ENCODE measurements at places on chromosomes 2 and 18.
A peak's percentile ranks its signal among the peaks of the same experiment; 100 is the strongest.

GRCh38 chr2:225022188-225022587 lies 20.1 kb downstream of the DOCK10 start:
- DNase-seq: no peak

DNA sequence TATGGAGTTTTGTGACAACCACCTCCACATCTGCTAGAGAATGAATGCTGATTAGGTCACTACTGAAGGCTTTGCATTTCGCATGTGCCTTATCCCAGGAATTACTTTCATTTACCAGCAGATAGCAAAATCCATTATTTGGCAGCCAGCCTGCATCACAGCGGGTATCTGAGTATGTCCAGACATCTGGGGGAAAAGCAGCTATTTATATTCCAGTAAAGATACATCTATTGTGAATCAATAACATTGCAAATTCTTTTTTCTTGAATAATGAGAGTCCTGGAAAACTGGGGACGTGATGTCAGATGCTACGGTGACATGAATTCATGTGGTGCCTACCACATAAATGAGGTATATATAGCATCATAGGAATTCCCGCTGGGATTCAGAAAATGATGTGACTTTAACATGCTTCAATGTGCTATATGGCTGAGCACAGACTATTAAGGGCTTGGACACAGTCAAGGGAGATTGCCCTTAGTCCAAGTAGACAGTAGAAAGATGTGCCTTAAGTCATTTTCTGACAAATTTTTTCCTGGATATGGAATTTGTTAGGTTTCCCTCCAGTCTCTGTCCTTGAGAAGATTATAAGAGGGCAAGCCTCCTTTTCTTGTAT lies 84.2 kb upstream of the CD302 start:
- DNase-seq: no peak

- peak; percentile 74 for DNase-seq
Measured at GRCh38 chr2:231674587-231675338, 33.6 kb upstream of the PTMA start.

DNA sequence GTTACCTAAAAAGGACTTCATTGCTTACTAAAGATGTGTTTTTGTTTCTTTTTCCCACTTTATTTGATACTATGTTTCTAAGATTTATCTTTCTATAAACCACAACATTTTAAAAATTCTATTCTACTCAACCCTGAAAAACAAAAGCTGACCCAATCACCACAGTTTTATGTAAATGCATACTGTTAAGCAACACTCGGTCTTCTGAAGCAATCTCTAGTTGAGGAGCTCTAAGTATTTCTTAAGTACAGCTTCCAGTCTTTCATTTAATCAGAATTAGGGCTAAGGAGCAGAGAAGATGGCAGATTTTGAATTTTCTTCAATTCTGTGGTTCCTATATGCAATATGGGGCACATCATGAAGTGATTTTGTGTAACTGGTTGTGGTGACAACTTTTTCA lies 72.2 kb upstream of the SLC4A10 start:
- DNase-seq: no peak

DNA sequence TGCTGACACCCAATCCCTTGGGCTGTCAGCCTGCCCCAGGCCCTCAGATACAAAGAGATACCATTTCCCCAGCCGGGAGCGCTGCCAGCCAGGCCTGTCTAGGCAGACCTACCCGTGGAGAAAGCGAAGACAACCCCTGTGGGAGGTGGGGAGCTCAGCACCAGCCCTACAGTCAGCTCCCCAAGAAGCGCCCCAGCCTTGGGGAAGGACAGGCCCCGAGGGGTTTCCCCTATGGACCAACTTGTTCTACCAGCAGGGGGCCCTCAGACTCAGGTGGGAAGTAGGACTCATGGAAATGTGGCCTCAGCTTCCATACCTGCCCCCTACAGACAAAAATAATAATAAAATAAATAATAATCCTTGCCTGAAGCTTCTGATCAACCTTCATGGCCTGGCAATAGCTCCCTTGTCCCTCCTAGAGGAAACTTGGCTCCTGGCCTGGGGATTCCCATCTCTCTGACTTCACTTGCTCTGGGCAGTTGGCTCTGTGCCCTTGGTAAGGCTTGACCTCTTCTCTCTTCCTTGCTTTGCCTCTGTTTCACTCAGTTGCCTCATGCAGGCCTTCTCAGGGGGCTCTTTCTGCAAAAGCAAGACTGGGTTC lies 7.0 kb downstream of the SLC35F6 start:
- no peak for DNase-seq

DNA sequence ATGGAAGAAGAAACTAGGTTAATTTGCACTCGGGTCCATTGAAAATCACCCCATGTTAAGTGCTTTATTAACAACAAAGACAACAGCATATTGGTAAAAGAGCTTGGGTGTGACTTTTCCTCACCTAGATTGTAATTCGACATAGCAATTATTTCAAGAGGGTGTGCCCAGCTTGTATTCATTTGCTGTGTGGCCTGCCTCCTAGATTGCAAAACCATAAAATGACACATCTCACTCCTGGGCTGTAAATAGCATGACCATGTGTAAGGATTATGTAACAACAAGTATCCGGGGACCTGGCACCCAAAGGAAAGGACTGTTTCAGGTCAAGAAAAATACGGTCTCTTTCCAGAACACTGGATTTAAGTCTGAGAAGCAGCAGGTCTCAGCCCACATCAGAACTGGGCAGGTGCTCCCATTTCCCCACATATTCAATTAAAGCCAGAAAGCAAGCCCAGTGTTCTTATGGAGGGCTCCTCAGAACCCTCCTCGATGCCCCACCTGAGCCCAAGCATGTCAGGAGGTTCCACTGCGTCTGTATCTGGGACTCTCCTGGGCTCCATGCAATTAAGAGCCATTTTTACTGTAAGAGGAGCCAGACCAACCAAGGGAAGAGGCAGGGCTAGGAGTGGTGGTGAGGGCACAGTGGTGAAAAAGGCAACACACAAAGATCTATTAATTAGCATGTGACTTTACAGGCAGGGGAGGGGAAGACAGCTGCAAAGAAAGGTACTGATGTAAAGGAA lies 39.2 kb downstream of the MREG start:
- DNase-seq: peak; percentile 14

DNA sequence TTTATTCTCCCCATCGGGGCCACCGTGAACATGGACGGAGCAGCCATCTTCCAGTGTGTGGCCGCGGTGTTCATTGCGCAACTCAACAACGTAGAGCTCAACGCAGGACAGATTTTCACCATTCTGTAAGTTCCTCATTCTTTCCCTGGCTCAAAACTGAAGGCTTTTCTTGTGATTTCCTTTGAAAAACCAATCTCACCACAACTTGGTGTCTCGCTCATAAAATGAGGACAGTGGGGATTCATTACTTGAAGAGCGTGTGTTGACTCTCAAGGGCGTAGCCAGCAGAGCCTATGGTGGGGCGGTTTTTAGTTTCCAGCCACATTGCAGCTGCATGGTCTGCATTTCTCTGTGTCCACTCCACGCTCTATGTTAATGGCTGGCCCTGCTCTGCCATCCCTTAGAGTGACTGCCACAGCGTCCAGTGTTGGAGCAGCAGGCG lies 29.0 kb downstream of the SLC1A4 start:
- DNase-seq: no peak

GRCh38 chr18:10274301-10274700 lies 180.1 kb upstream of the APCDD1 start:
- DNase-seq: no peak

GRCh38 chr2:42137125-42137841 lies 31.9 kb upstream of the EML4 start:
- DNase-seq: no peak

DNA sequence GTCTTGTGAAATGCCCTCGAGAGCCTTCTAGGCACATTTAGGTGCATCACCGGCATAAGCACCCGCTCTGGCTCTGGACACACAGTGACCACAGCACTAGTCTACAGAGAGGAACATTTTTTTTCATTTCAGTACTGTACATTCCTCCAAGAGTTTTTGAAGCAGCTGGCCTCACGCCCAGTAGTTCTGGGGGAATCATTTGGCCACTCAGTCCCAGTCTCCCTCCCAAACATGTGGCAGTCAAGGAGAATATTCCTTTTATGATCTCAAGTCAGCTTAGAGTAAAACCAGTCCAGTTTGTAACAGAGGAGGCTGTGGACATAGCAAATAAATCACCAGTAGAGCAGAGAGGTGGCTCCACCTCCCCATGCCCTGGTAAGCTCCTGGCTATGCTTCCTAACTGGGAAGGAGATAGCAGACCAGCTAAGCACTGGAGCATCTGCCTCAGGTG lies 48.1 kb downstream of the KCNE4 start:
- DNase-seq: no peak

DNA sequence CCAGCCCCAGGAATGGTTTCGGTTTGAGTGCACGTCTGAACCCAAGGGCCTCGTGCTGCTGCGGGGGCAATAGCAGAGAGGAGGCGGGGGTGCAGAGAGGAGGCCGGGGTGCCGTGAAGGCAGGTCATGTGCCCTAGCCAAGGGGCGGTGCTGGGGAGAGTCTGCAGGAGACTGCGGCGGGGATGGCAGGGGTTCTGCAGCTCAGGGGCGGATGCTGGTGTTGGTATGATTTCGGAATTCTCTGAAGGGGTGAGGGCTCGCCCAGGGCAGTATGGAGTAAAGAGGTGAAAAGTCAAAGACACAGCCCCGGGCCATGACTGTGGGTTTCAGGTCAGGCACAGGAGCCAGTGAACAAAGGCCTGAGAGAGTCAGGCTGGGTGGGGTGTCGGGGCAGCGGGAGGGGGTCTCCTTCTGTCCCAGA lies 186.5 kb upstream of the HDAC4 start:
- no peak for DNase-seq

- DNase-seq: no peak
Measured at GRCh38 chr2:60532421-60532820, 21.0 kb downstream of the BCL11A start.

GRCh38 chr2:228628682-228629081 lies 447.2 kb upstream of the SPHKAP start:
- no peak for DNase-seq

- no peak for DNase-seq
Measured at GRCh38 chr2:75333646-75334045, 134.3 kb upstream of the TACR1 start.

DNA sequence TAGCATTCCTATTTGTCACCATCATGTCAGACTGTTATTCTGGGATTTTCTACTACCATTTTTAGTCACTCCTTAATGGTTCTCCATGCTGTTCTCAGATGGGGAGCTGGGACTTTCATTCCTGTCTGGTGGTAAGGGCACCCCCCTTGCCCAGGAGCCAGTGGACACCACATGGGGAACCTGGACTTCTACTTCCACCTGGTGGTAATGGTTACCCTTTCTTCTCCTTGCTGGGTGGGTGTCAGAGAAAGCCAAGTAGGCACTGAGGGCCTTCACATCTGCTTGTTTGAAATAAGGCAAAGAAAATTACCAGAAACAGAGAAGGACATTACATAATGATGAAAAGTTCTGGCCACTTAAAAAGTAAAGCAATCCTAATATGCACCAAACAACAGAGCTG lies 239.8 kb downstream of the FHOD3 start:
- no peak for DNase-seq

DNA sequence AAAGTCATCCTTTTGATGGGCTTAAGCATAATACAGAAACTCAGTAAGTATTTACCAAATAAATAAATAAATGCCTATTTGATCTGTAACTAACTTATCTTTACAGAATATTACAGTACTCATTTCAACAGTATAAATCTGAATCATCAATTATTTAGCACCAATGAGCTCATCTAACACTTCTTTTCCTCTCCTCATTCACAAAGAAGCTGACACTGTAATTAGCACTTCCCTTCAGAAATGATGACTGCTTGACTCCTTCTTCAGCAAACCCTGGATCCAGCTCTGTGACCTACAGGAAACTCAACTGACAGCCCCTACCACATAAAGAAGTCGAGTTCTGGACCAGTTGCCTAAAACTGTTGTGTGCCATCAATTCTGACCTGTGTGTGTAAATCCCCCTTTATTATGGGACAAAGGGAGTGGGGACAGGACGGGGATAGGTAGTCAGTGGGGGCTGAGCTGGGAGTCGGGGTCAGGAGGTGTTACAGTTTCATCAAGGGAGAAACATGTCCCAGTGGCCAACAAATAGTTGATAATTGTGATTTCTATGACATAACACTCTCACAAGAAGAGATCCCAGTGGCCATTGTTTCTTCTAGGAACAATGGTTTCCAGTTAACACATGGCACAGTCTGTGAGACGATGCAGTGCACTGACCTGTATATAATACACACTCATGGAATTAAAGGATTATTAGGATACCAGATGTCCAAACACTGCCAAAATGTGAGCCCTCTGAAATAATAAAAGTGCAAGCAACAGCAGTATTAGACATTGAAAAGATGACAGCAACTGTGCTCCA lies 68.7 kb downstream of the STK39 start:
- DNase-seq: peak; percentile 2

DNA sequence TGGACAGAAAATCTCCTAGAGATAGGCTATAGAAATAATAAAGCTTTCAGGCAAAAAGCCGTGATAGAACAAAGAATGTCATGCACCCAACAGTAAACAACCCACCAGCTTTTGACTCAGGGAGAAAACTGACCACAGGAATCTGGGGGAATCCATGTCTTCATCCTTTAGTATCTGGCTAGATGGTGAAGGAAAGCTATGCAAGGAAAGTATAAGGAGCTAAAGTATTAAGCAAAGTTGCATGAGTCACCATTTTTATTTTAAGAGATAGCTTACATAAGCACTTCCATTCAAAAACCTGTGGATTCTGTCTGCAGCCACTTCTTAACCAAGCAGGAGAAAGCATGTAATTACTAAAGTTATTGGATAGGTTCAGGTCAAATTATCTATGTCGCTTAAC lies 363.8 kb downstream of the LRP1B start:
- DNase-seq: no peak
